CD4-positive, alpha-beta T cell treated with Interleukin-12 subunit alpha and Interleukin-12 subunit beta, for 1 hour (primary cell): ENCODE measurements at places on chromosomes 1 and 21.

- DNase-seq = no peak
Measured at GRCh38 chr1:157376681-157377080, 175.6 kb downstream of the FCRL5 start.

GRCh38 chr1:43883321-43883720 lies 50.3 kb upstream of the ARTN start:
- no peak for DNase-seq

- DNase-seq = no peak
Measured at GRCh38 chr1:53567450-53567849, 108.3 kb downstream of the DMRTB1 start.

DNA sequence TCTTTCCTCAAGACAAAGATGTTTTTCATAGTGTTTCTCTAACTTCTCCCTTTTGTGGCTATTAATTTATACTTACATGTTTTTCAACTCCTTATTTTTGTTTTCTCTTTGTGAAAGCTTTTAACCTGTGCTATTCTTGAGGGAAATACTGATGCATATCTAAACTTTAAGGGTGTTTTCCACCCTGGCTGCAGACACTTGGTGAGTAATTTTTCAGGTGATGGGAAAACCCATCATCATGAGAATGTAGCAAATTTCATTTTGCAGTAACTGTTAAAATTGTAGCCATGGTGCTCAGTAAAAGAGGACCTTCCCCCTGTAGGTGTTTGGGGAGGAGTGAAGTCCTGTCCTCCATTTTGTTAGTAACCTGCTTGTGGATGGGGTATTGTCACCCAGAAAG lies 124.2 kb downstream of the LIPI start:
- DNase-seq = no peak

DNA sequence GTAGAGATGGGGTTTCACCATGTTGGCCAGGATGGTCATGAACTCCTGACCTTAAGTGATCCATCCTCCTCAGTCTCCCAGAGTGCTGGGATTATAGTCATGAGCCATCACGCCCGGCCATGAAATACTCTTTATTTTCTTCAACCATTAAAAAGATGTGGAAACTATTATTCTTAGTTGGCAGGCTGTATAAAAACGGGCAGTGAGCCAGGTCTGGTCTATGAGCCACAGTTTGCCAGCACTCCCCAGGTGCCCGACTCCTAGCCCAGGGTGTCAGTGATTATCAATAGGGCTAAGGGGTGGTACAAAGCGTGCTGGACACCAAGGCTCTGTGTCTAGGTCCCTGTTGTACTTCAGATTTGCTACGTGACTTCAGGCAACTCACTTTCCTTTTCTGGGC lies 3.7 kb upstream of the TMEM61 start:
- no peak for DNase-seq

DNA sequence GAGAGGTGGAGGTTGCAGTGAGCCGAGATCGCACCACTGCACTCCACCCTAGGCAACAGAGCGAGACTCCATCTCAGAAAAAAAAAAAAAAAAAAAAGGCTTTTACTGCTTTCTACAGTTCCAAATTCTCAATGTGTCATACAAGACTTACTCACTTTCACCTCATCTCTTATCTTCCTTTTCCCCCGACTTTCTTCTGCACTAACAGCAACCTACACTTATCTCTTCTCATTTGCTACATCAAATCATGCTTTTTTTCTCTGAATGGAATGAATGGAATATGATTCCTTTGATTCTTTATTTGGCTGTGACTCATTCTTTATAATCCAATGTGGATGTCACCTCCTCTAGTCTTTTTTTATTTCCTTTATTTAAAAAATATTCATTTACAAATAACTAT lies 168.4 kb upstream of the DMRTA2 start:
- DNase-seq = no peak

- DNase-seq = no peak
Measured at GRCh38 chr1:3540876-3541275, 70.4 kb downstream of the MEGF6 start.

- DNase-seq = no peak
Measured at GRCh38 chr1:214400131-214400530, 119.2 kb downstream of the SMYD2 start.

GRCh38 chr1:229624521-229625070 lies 1.3 kb downstream of the TAF5L start:
- no peak for DNase-seq

DNA sequence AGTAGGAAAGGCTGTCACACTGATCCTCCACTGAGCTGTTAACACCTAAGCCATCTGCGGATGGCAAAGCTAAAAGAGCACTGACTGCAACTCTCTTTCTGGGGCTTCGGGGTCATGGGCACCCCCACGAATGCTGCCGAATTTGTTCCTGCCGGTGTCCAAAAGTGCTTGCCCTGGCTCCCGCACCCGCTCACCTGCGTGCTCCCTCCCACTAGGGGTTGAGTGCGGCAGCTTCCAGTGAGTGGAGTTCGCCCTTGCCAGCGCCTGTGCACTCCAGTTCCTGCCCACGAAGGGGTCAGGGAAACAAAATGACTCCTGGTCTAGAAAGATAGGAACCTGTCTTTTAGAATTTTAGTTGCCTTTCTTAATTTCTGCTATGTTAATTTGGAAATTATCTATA lies 78.7 kb downstream of the IFI44 start:
- DNase-seq = no peak

GRCh38 chr1:10962483-10962882 lies 50.0 kb upstream of the TARDBP start:
- no peak for DNase-seq

GRCh38 chr1:38958967-38959366 lies 17.3 kb upstream of the RHBDL2 start:
- no peak for DNase-seq

DNA sequence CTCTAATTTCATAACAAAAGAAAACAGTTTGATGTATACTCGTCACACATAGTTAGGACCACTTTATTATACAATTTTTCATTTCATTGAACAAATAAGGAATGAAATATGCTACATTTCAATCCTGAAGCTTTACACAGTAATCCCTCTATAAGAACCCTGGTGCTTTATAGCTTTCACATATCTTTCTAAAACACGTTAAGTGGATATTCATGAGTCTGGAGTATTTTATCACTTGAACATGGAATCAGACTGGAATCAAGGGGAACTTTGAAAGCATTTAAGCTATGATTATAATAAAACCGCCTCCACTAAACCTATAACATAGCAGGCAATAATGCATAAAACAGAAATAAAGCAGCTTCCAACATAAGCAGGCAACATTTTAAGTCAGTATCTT lies 476.6 kb downstream of the COL11A1 start:
- DNase-seq = no peak

DNA sequence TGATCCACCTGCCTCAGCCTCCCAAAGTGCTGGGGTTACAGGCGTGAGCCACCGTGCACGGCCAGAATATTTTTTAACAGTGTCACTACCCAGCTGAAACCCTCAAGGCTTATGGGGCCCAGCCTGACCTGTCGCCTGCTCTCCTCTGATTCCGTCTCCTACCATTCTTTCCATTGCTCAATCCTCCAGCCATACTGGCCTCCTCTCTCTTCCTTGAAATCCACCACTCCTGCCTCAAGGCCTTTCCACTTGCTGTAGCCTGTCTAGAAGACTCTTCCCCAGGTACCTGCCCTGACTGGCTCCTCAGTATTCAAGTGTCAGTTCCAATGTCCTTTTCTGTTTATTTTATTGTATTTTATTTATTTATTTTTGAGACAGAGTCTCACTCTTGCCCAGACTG lies 53.9 kb downstream of the YARS1 start:
- no peak for DNase-seq

GRCh38 chr1:43552813-43553212 lies 22.1 kb downstream of the PTPRF start:
- DNase-seq = no peak

DNA sequence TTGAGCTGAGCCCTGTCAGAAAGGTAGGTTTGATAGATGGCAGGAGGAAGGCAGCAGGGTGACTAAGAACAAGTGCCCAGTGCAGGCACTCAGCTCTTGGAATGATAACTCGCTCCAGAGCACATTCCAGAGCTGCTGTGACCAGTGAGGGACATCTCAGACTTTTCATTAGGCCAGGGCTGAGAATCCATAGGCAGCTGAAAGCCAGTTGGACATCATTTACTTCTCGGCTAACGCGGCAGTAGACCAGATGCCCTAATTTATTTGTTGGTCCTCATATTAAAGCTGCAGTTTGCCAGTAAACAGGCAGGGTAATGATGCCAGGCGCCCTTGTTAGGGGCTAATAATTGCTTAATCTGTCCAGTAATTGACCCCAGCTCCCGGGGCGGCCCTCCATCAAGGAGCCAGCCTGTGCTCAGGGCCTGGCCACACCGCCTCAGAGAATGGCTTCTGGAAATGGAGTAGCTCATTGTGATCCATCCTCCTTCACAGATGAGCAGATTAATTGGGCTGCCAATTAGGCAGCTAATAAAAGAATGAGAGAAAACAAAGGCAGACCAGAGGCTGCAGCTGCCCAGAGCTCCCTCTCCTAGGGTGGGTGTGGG lies 122.0 kb downstream of the BEND5 start:
- no peak for DNase-seq

DNA sequence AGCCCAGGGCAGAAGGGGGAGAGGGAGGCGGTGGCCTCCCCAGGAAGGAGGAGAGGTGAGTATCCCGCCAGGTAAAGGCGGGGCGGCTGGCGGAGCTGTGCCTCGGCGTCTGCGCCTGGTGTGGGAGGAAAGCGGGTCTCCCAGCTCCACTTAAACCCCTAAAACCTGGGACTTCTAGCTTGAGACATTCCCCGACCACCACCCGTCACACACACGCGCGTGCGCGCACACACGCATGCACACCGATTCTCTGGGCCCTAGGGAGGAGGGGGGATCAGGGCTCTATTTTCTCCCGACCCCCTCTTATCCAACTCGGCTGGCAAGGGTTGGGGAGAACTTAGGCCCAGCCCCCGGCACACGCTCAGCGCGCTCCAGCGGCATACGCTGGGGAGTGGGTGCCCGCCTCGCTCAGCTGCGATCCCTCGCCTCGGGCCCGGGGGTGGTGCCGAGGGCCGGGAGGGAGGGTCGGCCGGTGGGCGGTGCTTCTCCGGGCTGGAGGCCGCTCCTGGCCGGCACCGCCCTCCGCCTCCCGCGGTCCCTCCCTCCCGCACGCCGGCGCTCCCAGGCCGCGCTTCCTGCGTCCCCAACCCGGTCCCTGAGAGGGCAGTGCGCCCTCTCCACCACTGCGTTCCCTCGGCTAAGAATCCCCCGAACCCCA lies at the start of gene TMEM51:
TMEM51 (plus strand) TSS at position 564 of the 658 bp plus-strand sequence. CDS start 61,341 bp downstream, outside the sequence.
- DNase-seq = no peak

DNA sequence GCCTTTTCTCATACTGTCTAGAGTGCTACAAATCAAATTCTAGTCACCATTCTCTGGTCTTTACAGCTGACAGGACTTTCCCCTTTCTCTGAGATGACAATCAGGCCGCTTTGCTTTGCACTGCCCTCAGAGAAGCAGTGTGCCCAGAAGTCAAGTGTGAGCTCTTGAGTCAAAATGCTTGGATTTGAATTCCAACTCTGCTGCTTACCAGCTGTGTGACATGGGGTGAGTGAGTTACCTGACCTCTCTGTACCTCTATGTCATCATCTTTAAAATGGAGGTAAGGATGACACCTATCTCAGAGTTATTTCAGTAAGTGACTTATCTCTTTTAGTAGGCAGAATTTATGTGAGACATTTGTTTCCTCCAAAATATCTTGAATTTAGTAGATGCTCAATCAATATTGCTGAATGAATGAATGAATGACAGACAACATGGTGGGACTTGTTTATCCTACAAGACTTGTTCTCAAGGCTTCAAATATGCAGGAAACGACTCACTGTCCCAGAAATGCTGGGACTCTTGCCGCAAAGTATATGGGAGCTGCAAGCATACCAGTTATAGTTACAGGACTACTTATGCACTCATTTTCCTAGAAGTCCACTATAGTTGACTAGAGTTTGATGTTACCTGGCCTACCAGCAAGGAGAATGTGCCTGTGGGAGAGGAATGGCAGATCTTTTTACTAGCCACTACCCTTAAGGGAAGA lies 38.1 kb upstream of the A3GALT2 start:
- no peak for DNase-seq

- DNase-seq = peak; percentile 47
Measured at GRCh38 chr1:19439464-19440171, 45.7 kb downstream of the CAPZB start.
